ENCODE measurements at places on chromosomes 1 and 21.
A peak's percentile ranks its signal among the peaks of the same experiment; 100 is the strongest.

GRCh38 chr1:174626031-174627025 lies 178.6 kb downstream of the GPR52 start:
- DNase-seq: no peak
- no peak overlapping the region for H3K27ac ChIP-seq
- no peak overlapping the region for H3K4me3 ChIP-seq
- no peaks in the 10 kb centered on the region for H3K4me1 ChIP-seq

- H3K36me3 ChIP-seq: no peaks in the 10 kb centered on the region
- H3K27me3 ChIP-seq: no peaks in the 10 kb centered on the region
- H3K4me1 ChIP-seq: no peaks in the 10 kb centered on the region
- no peak overlapping the region for H3K27ac ChIP-seq
Measured at GRCh38 chr21:34100790-34101189, 27.4 kb downstream of the MRPS6 start.

GRCh38 chr1:42700006-42700405 lies 17.8 kb downstream of the YBX1 start:
- H3K27me3 ChIP-seq: no peaks in the 10 kb centered on the region
- H3K27ac ChIP-seq: no peak overlapping the region
- peaks cover 83% of the 10 kb centered on the region for H3K36me3 ChIP-seq
- no peaks in the 10 kb centered on the region for H3K4me1 ChIP-seq
- no peak for DNase-seq
- no peak overlapping the region for H3K4me3 ChIP-seq

DNA sequence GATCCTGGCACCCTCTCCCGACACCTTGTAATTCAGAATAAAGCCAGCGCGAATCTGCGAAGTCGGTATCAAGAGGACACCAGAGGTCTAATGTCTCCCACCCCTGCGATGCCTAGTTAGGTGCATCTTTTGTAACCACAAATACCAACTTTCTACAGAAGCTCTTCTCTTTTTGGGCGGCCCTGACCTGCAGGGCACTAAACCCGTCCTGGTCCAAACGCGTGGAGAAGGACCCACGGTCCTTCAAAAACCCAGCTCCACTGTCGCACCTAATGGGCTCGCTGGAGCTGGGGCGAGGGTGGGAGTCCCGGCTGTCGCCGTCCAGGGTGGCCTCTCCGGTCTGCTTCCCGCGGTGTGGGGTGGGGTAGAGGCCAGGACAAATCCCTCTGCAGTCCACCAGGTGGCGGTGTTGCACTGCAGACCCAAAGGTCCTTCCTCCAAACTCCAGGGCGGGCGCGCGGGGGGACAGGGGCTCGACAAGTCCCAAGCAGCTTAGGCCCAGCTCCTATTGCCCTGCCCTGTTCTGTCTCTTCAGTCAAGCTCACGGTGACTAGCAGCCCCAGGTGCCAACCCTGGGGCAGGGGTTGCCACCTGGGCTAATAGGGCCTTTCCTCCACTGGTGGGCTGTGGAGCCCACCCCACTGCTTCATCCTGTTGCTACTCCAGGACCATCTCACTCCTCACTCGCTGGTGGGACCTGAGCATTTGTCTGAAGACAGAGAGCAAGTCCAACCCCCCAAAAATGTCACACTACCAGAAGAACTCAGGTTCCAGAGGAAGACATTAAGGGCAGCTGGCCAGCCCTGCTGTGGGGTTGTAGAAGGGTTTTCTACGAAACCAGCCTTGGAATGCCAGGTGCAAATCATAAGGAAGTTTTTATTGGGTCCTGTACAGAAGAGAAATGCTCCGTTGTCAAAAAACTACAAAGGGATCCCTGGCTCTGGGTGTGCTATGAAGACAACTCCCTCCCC lies 2.8 kb downstream of the HES3 start:
- DNase-seq: peak; percentile 85
- no peak overlapping the region for H3K4me3 ChIP-seq

GRCh38 chr1:208254376-208254775 lies 10.2 kb upstream of the PLXNA2 start:
- H3K27ac ChIP-seq: no peak overlapping the region
- H3K4me3 ChIP-seq: no peak overlapping the region
- H3K4me1 ChIP-seq: peaks cover 22% of the 10 kb centered on the region
- no peaks in the 10 kb centered on the region for H3K27me3 ChIP-seq

DNA sequence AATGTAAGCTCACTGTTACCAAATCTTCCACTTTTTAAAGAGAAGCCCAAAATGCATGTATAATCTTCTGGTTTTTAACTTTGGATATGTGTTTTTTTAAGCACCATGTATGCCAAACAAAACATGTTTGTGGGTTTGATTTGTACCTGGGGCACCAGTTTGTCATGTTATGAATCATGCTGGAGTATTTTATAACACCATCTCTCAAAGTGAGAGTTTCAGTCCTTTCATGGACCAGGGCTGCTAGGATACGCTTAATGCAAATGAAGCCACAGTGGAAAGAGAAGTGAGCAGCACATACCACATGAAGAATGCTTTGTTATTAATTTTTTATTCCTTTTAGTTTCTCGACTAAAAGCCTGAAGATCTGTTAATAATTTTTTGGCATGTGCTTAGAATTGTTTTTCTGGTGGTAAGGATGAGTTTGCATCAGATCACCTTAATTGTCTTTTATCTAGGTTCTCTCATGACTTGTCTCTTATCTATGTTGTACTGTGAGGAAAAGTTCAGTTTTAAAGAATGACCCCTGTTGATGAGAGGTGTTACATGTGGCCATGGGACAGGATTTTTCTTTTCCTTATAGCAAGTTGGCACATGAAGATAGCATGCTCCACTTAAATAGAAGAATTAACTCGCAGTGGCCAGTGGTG lies 2.0 kb upstream of the RABGAP1L start:
- no peak overlapping the region for H3K27ac ChIP-seq
- peaks cover 10% of the 10 kb centered on the region for H3K4me1 ChIP-seq
- no peak overlapping the region for H3K4me3 ChIP-seq
- DNase-seq: no peak

DNA sequence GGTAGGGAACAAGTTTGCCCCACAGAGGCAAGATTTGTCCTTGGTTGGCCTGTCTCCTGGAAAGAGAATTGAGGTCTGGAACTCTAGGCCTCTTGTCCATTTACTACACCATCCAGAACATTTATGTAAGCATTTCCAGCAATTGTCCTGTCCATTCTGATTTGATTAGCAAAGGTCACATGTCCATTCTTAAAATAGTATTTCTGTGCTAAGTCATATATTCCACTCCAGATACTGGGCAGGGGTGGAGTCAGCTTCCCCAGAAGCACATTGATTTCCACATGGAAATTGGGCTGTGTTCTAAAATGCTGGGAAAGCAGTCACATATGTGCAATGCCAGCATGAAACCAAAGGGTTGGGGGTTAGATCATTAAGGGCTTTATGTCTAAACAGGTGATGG lies 21.5 kb upstream of the FMN2 start:
- no peaks in the 10 kb centered on the region for H3K4me1 ChIP-seq
- no peak overlapping the region for H3K27ac ChIP-seq
- no peak overlapping the region for H3K4me3 ChIP-seq
- no peaks in the 10 kb centered on the region for H3K36me3 ChIP-seq
- no peaks in the 10 kb centered on the region for H3K27me3 ChIP-seq

GRCh38 chr1:234836045-234836681 lies 226.2 kb upstream of the IRF2BP2 start:
- H3K27ac ChIP-seq: peak overlapping the region; percentile 71
- no peak overlapping the region for H3K4me3 ChIP-seq
- no peaks in the 10 kb centered on the region for H3K36me3 ChIP-seq

DNA sequence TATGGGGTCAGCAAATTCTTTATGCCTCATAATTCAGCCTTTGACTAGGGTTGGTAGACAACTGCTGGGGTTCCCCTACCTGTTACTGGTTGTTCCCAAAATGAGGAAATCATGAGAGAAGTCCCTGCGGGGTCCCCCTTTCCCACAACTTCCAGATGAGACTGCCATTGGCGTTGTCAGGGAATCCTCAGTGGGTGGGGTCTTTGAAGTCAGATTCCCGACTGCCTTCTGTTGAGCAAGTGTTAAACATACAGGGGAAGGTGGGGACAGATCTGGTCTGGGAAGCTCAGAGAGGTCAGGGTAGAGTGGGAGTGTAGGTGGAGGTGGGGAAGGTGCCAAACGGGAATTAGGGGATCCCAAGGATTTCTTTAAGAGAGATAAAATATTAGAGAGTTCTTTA lies 14.7 kb downstream of the HSD3B2 start:
- no peak for DNase-seq
- no peaks in the 10 kb centered on the region for H3K4me1 ChIP-seq
- no peaks in the 10 kb centered on the region for H3K36me3 ChIP-seq

DNA sequence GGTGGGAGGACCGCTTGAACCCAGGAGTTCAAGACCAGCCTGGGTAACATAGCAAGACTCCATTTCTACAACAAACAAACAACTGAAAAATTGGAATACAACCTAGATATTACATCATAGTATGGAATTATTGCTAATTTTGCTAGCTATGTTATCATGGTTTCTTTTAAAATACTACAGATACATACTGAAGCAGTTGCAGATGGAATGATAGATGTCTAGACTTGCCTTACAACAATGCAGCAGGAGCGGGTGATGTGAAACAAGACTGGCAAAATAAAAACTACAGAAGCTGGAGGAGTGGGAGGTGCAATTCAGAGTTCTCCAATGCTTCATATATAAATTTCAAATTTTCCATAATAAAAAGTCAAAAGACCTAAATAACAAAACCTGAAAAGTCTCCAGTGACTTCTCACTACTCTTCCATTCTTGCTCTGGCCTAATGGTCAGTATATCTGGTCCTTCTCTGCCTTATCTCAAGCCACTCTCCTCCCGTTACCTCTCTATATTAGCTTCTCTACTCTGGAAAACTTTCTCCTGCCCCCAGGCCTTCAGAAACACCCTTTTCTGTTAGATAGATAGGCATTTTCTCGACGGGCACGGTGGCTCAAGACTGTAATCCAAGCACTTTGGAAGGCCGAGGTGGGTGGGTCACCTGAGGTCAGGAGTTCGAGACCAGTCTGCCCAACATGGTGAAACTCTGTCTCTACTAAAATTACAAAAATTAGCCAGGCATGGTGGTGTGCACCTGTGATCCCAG lies 28.5 kb upstream of the TMEM200B start:
- DNase-seq: no peak
- H3K36me3 ChIP-seq: peaks cover 37% of the 10 kb centered on the region
- no peak overlapping the region for H3K27ac ChIP-seq
- no peak overlapping the region for H3K4me3 ChIP-seq
- H3K27me3 ChIP-seq: no peaks in the 10 kb centered on the region

GRCh38 chr1:182569939-182570610 lies 19.0 kb downstream of the RNASEL start:
- no peaks in the 10 kb centered on the region for H3K4me1 ChIP-seq
- DNase-seq: no peak
- H3K36me3 ChIP-seq: no peaks in the 10 kb centered on the region
- no peak overlapping the region for H3K4me3 ChIP-seq
- H3K27ac ChIP-seq: no peak overlapping the region

GRCh38 chr1:84170171-84170570 lies 26.1 kb downstream of the PRKACB start:
- H3K36me3 ChIP-seq: no peaks in the 10 kb centered on the region
- H3K4me3 ChIP-seq: no peak overlapping the region
- no peaks in the 10 kb centered on the region for H3K4me1 ChIP-seq
- H3K27ac ChIP-seq: no peak overlapping the region
- no peak for DNase-seq

DNA sequence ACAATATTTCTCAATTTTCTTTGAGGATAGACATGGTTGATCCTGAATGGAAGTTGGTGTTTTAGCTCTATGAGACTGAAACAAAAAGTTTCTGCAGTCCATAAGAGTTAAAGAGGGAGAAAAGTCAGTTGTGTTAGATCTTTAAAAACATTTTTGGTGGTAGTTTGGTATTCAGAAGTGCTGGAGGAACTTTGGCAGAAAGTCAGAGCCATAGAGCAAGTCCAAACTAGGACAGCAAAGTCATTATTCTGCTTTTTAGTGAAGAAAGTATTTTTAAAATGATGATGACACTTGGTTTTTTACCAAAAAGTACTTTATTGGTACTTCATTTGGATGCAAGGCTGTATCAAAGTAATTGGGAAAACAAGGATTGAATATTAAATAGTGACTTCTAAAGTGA lies 41.8 kb downstream of the FNBP1L start:
- no peaks in the 10 kb centered on the region for H3K36me3 ChIP-seq
- no peak for DNase-seq
- no peaks in the 10 kb centered on the region for H3K4me1 ChIP-seq
- no peaks in the 10 kb centered on the region for H3K27me3 ChIP-seq
- H3K27ac ChIP-seq: no peak overlapping the region
- no peak overlapping the region for H3K4me3 ChIP-seq

GRCh38 chr1:205049479-205049878 lies 6.5 kb downstream of the CNTN2 start:
- H3K27me3 ChIP-seq: no peaks in the 10 kb centered on the region
- no peaks in the 10 kb centered on the region for H3K4me1 ChIP-seq
- H3K4me3 ChIP-seq: no peak overlapping the region
- H3K36me3 ChIP-seq: no peaks in the 10 kb centered on the region

DNA sequence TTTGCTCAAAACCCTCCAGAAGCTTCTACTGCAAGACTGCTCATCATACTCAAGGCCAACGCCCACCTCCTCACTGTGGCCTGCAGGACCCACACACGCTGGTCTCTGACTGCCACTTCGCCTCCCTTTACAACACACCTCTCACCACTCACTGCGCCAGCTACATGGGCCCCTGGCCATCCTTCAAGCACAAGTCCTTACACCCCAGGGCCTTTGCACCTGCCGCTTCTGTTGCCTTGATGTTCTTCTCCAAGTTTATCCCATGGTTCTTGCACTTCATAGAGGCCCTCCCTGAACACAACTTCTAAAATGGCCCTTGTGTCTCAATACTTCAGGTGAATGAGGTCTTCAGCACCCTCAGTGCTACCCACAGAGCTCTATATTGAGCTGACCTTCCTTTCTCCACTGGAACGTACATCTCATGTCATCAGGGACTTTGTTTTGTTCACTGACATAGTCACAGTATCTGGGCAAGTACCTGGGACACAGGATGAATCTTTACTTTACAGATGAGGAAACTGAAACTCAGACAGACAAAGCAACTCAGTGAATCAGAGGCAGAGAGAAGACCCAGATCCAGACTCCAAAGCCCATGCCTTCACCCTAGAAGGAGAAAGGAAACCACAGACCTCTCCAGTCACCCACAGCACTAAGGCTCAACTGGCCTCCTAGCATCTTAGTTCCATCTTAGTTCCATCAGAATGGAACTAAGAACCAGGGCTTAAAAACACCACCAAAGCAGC lies 34.7 kb upstream of the CLSTN1 start:
- DNase-seq: no peak
- no peak overlapping the region for H3K4me3 ChIP-seq

GRCh38 chr21:42226626-42227025 lies 7.7 kb downstream of the ABCG1 start:
- no peak overlapping the region for H3K4me3 ChIP-seq
- no peak for DNase-seq
- no peaks in the 10 kb centered on the region for H3K27me3 ChIP-seq
- no peaks in the 10 kb centered on the region for H3K4me1 ChIP-seq
